Mucosa of descending colon (tissue), 3 donors: ENCODE measurements at places on chromosomes 4 and X. TPM values are rescaled to one million over a fixed set of nuclear protein-coding genes. Genes with fewer than 3 reads are reported as not detected.

Gene DOCK11
- 31.6 TPM for total RNA-seq

Gene ZFX
- total RNA-seq: 41.7 TPM

Gene UBE2K
- 86.7 TPM for total RNA-seq

Gene ERCC6L
- 2.6 TPM for total RNA-seq

Gene DUSP21
- not detected for total RNA-seq

Gene MAGEA2
- total RNA-seq: not detected

Gene GLUD2
- total RNA-seq: 0.14 TPM

Gene CSN1S1
- total RNA-seq: not detected

Gene KDR
- 5.1 TPM for total RNA-seq

Gene GNRHR
- total RNA-seq: not detected

Gene LRP2BP
- 1.3 TPM for total RNA-seq

DNA sequence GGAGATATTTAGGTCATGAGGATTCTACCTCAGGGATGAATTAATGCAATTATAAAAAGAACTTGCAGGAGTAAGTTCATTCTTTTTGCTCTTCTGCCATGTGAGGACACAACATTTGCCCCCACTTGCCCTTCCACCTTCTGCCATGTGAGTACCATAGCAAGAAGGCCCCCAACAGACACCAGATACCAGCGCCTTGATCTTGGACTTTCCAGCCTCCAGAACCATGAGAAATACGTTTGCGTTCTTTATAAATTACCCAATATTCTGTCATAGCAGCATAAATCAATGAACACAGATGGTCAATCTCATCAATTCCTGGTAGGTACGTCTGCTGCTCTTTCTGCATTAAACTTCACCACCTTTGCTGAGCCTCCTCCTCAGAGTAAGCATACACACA is 5.7 kb upstream of the SEPSECS start:
- no peak for DNase-seq

DNA sequence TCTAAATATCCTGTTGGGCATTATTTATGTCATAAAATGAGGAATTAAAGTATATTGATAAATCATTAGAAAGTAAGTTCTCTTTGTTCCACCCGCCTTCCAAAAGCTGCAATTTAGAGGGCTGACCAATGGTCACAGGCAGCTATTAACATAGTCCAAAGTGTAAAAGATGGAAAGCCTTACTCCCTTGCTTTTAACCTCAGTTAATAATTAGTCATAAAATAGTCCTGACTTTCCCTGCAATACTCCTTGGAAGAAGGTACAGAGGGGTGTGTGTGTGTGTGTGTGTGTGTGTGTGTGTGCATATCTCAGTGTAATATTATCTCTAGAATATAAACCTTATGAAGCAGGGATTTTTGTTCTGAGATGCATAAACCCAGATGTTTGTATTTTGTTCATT is 275.4 kb downstream of the FAT4 start:
- no peak for DNase-seq

- no peak for DNase-seq
These were observed 58.5 kb downstream of the STARD8 start for GRCh38 chrX:68705986-68706385.

- DNase-seq: no peak
These were observed 23.5 kb downstream of the NLGN3 start for GRCh38 chrX:71168134-71168533.

- no peak for DNase-seq
These were observed 35.9 kb downstream of the C4orf50 start for GRCh38 chr4:5982156-5982973.

DNA sequence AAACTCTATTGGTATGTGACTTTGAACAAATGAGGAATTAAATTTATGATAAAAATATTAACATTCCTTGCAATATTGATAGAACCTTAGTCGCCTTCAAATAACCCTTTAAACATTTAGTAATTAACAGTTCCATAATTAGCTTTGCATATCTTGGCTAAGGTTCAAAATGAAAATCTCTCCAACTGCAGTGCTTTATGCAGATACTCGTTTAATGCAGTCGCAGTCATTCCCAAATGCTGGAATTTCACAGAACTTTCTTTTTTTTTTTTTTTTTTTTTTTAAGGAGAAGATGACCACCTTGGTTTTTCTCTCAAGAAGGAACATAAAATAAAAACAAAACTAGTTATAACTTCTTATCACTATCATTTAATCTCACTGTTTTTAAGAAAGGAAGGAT is 5.2 kb downstream of the RAPGEF2 start:
- no peak for DNase-seq

DNA sequence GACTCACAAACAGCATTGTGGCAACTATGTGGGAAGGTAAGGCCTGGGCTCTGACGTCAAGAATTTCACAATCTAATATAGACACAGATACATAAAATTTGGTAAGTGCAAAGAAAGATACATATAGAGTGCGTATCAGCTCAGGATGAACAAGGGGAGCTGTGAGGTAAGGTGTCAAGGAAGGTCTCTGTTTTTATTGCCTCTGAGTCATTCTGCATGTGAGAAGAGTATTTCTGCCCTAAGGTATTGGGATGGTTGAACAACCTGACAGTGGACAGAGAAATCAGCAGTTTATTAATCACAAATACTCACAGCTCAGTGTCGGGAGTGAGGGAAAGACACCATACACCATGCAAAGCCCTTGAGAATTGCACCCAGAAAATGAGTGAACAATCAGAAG is 89.8 kb downstream of the COMMD8 start:
- no peak for DNase-seq

DNA sequence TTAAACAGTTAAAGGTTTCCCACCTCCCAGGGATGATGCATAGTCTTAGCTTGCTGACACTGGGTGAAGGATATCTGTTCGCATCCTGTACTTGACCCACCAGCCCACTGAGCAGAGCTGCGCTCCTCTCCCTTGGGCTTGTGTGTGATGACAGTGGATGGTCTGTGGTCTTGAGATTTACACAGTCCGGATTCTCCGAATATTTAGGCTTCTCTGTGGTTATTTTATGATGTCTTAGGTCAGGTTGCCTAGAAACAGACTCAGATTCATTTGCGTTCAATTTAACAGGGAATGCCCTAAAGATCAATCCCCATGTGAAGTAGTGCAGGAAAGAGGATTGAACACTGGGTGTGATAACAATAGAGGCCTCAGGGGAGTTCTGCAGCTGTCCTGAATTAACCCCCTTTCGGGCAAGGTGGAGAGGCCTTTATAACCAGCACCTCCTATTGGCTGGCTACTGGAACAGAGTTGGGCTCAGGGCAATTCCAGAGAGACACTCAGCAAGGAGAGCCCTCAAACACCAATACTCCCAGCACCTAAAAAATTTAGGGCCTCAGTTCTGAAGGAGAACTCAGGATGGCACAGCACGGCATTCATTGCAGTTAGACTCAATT is 653.2 kb upstream of the GALNT7 start:
- DNase-seq: no peak

DNA sequence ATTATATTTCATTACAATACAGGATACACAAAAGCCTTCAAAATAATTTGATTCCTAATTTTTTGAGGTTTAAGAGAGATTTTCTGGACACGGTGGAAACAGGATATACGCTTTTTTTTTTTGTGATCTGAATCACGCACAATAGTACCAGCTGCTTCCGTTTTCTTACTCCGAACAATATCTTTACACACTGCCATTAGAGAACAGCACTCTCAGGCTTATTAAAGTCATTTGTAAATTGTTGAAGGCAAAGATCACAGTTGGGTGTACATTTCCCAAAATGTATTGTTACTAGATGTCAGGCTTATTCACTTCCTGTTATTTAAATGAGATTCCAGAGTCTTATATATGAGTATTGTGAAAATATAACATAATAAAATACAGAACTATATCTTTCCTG is 71.5 kb downstream of the TMEM47 start:
- no peak for DNase-seq

DNA sequence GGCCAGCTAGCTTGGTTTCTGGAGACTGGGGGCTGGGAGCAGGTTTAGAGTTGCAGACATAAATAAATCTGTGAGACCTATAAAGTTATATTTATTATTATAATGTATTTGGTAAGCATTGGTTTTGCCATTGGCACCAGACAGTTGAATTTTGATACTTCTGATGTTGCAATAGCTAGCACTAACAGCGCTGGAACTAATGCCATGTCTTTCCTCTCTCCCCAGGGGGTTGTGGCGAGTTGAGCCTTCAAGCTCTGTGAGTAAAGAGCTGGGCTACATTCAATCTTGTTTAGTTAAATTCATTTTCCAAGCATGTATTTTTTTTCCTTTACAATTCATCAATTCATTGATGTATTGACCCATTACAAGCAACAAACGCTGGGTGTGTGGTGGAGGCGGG is 358.7 kb upstream of the NR3C2 start:
- no peak for DNase-seq

DNA sequence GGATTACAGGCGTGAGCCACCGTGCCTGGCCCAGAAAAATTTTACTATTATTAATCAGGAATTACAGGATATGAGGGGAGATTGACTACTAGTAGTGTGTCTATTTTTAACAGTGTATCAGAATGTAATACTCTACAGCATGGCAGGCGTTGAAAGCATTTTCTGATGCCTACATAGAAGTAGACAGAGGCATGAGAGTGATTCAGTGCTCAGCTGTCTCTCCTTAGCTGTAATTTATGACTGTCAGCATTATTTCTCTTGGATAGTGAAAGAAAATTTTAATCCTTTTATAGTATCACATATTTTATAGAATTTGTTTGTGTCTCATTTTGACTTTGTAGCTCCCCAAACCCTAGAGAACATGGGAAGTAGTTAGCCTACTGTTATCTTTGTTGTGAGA is 20.7 kb downstream of the ARHGAP24 start:
- no peak for DNase-seq

DNA sequence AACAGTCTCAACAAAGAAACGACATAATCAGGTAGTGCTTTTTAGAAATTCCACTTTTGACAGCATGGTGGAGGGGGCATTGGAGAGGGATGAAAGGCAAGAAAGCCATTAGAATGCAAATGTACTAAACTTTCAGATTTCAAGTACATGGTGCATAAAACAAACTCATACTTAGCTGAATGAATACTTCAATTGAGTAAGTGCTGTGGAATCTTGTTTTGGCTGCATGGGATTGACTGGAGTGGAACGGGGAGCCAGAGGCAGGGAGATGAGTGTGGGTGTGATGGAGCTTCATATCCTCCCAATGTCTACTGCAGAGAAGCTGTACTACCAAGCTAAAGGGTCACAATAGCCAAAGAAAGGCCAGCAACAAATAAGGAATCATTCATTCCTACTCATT is 52.4 kb downstream of the USP46 start:
- DNase-seq: no peak

DNA sequence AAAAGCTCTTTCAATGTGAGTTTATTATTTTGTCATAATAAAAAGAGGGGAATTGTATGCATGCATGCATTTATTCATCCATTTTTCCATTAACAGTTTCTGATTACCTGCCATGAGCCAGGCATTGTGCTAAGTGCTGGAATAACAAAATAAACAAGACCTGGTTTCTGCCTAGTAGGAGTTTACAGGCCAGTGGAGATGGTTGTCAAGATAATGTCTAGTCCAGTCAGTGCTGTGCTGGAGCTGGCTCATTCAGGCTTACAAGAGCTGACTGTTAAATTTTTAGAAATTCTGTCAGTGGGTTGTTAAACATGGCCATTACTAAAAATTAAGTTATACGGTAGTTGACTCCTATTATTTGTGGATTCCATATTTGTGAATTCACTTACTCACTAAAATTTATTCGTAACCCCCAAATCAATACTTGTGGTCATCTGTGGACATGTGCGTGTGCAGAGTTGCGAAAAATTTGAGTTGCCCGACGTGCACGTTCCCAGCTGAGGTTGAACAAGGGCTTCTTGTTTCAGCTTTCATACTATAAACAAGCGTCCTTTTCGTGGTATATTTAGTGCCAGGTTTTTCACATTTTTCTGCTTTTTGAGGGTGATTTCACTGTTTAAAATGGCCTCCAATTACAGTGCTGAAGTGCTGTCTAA is 172.3 kb upstream of the RPS6KA3 start:
- no peak for DNase-seq

DNA sequence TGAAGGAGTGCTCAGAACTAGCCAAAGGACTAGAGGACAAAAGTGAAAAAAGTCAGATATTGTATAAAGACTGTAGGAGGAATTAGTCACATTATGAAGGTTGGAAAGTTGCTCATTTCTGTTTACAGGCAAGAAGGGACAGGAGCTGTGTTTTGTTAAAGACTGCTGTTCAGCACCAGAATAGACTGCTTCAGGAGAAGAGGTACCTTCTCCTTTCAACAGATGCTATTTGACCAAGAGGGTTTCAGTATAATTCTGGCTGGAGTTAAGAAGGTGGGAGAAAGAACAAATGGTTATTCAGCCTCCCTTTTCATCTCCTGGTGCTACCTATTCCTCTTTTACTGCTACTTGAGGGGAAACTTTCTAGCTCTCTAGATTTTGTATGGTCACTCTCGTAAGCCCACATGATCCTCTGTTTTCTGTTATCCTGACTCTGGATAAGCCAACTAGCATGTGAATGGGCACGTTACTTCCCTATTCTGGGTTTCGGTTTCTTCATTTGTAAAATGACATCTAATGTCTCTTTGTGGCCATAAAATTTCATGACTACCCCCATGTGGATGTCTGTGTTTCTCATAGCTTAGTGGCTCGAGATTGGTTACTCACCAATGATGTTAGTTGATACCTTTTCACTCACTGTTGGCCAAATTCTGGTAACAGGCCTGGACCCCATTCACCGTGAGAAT is 68.9 kb downstream of the SH2D1A start:
- no peak for DNase-seq

GRCh38 chrX:107978707-107979307 is 3.4 kb downstream of the TEX13B start:
- no peak for DNase-seq

DNA sequence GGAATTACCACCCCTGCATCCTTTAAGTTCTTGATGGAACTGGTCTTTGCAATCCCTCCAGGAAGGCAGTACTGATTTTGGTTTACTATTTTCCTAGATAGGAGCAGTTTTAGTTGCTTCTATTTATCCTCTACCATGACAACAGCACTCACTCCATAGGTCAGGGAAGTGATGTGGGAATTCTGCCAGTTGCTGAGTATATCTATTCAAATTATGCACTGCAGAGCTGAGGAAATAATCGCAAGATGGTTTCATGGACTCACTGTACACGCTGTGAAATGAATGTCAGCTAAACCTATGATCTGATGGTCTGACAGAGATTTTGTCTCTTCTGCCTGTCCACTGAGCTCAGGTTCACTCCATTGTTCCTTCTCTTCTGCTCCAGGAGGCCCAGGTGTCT is 135.8 kb downstream of the FAAH2 start:
- DNase-seq: no peak

- DNase-seq: no peak
These were observed 102.1 kb downstream of the AREG start for GRCh38 chr4:74547042-74547441.

DNA sequence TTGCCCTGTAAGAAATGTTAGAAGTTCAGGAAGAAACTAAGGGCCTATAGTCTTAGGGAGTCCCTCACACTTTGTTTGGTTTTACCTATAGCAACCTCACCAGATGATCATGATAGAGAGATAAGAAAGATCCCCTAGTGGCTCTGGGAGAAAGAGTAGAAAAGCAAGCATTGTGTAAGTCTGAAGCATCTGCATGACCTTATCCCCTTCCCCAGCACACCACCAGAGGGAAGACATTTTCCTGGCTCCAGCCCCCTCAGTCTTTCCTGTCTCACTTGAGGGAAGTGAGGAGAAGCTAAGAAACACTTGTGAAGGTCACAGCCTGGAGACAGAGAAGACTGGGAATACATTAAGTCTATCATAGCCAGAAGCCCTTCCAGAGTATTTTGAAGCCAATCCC is 154.0 kb downstream of the EVC2 start:
- no peak for DNase-seq
